ENCODE measurements at places on chromosomes 16 and 17. TPM values are rescaled to one million over a fixed set of nuclear protein-coding genes. Genes with fewer than 3 reads are reported as not detected.
A peak's percentile ranks its signal among the peaks of the same experiment; 100 is the strongest.

- no peak for DNase-seq
These were observed 32.7 kb upstream of the LITAF start for GRCh38 chr16:11619327-11619851.

DNA sequence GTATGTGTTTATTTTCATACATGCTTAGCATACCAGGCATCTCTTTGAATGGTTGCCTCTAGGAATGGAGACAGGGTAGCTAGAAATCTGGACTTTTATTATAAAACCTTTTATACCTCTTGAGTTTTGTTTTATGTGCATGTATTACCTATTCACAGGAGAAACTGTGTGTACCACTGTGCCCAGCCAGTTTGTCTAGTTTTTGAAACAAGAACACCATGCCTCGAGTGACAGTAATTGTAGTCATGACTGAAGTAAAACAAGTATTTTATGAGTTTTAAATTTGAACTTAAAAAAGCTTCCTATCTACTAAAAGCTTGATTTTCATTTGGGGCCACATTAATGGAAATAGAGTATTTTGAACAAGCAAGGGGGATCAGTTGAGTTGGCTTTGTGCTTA, 57.4 kb downstream of the SNTB2 start:
- DNase-seq: no peak

GRCh38 chr16:82748026-82748425, 121.3 kb downstream of the CDH13 start:
- no peak for DNase-seq

GRCh38 chr16:81185416-81185815, 53.1 kb upstream of the BCO1 start:
- DNase-seq: peak; percentile 35

DNA sequence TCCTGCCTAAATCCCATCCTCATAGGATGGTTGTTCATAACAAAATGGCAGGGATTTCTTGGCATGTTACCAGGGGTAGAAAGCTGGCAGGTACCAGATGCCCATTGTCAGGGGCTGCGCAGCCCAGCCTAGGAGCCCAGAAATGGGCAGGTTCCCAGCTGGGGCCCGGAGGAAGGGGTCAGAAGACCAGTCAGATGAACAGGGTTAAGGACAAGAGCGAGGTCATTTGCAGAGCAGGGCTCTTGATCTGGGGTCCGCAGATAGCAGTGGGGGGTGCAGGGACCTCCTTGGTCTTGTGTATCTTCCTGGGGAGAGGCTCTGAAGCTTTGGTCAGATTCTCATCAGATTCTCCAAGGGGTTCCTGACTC, 52.3 kb upstream of the CDC42EP4 start:
- DNase-seq: no peak

DNA sequence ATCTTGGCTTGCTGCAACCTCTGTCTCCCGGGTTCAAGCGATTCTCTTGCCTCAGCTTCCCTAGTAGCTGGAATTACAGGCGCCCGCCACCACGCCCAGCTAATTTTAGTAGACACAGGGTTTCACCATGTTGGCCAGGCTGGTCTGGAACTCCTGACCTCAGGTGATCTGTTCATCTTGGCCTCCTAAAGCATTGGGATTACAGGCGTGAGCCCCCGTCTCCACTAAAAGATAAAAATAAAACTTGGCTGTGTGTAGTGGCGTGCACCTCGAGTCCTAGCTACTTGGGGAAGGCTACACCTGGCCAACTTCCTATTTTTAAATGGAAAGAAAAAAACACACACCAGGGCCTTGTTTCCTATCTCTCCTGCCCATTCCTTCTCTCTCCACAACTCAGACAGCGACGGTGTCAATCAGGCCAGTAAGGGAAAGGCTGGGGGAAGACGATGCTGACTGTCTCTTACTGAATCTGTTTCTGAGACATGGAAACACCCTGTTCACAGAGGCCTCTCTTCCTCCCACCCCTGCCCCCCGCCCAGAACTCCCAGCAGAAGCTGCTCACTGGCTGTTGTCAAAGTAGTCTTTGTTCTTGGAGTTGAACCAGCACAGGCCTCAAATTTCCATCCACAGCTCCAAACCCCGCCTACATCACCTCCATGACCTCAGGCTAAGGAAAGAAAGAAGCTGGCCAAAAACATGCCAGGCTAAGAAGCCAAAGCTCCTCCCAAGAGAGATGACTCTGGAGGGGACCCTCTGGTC, 96.6 kb downstream of the NXN start:
- DNase-seq: no peak

- DNase-seq: no peak
These were observed 2.7 kb downstream of the ESRP2 start for GRCh38 chr16:68233085-68233834.

DNA sequence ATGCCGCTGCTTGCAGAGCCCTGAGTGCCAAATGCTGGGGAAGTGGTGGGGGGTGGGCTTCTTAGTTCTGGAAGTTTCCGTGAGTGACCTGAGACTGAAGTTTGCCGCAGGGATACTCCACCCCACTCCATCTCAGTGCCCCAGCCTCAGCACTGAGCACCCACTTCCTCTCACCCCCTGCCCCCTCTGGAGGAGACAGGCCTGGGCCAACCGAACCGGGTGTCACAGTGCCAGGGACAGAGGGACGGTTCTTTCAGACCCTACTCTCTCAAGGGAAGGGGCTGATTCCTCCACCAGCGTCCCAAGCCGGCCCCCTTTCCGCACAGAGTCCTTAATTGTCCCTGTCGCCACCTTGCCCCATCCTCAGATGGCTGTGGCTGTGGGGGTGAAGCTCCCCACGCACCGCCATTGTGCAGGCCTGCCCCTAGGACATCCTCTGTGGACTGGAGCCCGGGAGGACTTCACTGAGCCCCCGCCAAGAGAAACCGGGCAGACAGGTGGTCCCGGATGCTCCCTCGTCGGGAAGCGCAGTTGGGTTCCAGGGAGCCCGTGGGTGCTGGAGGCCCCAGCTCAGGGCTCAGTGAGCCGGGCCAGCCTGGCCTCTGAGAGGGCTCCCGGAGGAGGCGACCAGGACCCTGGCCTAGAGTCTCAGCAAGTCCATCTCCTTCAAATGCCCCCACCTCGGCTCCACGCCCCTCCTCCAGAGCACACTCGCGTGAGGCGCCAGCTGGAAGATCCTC, 1.6 kb upstream of the KREMEN2 start:
- DNase-seq: no peak

DNA sequence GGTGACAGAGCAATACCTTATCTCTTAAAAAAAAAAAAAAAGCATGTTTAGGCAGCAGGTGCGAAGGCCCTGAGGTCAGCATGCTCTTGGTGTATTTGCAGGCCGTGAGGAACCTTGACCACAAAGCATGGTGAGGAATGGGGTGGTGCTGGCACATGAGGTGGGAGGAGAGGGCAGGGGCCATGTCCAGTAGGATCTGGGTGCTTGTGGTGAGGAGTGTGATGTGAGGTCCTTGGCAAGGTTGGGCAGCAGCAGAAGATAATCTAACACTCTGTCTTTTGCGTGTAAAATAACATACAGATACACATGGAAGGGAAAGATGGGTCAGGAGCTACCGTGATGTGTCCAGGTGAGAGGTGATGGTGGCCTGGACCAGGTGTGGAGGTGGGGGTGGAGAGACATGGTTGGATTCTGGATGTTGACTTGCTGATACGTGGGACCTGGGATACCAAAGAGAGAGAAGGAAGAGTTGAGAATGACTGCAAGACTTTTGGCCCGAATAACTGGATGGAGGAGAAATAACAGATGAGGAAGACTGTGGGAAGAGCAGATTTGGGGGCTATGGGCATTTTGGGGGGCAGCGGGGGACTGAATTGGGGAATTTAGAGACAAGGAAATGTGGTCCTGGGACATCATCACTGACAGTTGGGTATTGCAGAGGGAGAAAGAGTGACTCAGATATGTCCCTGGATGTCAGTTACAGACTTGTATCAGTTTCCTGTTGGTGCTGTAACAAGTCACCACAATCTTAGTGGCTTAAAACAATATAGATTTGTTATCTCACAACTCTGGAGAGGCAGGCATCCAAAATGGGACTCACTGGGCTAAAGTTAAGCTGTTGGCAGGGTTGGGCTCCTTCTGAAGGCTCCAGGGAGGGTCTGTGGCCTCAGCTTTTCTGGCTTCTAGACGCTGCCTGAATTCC, 274.9 kb downstream of the HAPSTR1 start:
- DNase-seq: no peak

DNA sequence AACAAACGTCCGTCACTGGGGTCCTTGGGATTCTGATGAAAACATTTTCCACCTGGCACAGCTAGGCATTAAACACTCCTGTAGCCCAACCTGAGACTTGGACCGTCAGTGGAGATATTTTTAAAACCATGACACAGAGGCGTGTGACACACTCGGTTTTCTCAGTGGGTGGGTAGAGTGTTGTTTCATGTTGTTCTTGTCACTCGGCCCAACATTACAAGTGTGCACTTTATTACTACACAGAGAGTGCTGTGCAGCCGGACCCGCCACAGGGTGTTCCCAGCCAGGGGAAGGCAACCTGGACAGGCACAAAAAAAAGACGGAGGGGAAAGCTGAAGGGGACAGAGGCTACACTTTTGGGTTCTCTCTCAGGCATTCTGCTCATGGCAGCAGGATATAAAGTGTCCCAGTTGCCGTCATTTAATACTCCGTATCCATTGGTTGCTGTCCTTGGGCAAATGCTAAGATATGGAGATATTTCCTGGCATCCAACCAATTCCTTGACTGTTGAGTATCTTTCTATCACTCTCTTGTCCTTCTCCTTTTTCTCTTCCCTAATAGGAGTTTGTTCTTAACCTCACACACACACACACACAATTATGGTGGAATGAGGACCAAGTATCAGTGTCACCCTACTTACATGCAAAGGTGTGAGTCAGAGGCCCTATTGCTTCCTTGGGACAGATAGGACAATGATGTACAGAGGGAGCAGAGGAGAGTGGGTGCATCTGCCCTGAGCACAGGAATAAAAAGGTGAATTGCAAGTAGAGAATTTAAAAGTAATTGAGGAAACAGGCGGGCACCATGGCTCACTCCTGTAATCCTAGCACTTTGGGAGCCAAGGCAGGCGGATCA, 154.1 kb upstream of the SOX9 start:
- DNase-seq: no peak

- no peak for DNase-seq
These were observed 42.6 kb downstream of the CYTH1 start for GRCh38 chr17:78739331-78739931.

- DNase-seq: no peak
These were observed 168.5 kb downstream of the XYLT1 start for GRCh38 chr16:17302214-17302613.

- DNase-seq: no peak
These were observed 629.0 kb upstream of the CDH8 start for GRCh38 chr16:62665269-62665668.

- DNase-seq: no peak
These were observed 24.2 kb downstream of the NSMCE1 start for GRCh38 chr16:27244363-27244755.

DNA sequence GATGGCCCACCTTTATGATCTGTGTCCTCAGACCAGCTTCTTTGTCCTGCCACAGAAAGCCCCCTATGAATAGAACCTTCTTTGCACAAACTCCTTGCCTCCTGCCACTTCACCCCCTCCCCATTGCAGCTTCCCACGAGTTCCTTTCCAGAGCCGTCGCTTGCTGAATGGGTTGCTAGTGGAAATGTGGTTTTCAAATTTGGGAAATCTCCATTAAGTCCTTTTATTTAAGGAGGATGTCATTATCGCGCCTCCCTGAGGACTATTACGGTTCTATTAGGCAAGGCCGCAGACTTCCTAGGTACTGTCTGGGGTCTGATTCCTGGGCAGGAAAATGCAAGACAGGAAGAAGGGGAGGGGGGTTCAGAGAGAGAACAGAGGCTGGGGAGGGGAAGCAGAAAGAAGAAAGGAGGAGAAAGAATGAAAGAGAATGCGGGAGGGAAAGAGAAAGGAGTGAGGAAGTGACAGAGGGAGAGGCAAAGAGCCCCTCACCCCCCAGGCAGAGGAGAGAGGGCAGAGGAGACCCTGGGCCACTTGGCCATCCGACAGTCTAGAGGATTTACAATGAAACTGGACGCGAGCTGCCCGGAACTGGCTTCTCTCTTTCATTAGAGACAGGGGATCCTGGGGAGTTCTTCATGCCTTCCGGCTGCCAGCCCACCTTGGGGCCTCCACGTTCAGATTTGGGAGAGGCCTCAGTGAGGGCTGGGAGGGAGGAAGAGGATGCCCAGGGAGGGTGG, 31.7 kb upstream of the ETV4 start:
- DNase-seq: peak; percentile 28

- no peak for DNase-seq
These were observed 95.6 kb downstream of the SALL1 start for GRCh38 chr16:51055434-51055833.

GRCh38 chr17:45942284-45942683, 47.9 kb downstream of the MAPT start:
- peak; percentile 65 for DNase-seq

GRCh38 chr16:11078812-11079459, 134.6 kb downstream of the CLEC16A start:
- no peak for DNase-seq

DNA sequence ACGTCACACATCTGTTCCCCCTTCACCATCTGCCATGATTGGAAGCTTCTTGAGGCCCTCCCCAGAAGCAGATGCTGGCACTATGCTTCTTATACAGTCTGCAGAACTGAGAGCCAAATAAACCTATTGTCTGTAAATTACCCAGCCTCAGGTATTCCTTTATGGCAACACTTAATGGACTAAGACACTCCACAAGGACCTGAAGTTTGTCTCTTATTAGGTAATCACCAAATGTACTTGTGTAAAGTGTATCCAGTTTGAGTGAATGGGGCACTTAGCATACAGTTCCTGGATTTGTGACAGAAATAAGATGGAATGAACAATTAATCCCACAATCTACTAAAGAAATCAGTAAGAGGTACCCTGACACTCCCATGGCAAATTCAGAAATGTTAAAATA, 105.3 kb downstream of the SLC39A11 start:
- DNase-seq: no peak

- DNase-seq: no peak
These were observed 20.1 kb upstream of the ALDH3A1 start for GRCh38 chr17:19768046-19768782.

DNA sequence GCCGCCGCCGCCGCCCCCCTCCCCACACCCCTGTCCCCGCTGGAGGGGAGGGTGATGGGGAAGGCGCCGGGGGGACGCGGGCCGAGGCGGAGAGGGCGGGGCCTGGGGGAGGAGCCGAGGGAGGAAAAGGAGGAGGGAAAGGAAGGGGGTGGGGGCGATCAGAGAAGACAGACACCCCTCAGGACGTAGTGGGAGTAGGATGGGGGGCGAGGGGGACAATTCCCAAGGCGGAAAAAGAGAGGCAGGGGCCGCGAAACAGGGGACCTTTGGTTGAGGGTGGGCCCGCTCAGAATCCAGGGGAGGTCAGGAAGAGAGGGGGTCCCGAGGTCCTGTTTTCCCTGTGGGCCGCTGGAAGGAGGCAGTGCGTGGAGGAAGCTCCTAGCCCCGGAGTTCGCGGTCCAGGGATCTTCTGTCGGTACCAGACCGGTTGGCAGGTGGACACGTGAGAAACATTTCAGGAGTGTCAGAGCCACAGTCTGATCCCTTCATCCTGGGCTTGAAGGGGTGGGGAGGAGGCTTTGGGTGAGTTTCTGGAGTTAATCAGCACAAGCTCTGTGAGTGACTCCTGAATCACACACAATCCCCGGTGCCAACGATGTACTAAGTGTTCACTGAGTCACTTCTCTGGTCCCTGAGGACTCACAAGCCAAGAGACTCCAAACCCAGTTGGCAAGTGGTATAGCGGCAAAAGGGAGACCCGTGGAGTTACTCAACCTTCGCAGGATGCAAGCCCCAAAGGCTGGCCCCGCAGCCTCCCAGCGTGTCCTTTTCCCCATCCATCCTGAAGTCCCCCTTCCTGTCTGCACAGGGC, at the start of gene XYLT1:
TSS of gene XYLT1 (minus strand) at position 53 of the 811 bp plus-strand sequence. CDS start 164 bp downstream, outside the sequence.
- peak; percentile 76 for DNase-seq

Gene PROCA1
- total RNA-seq: 36.5 TPM

Gene TEX19
- total RNA-seq: not detected

Gene KRT12
- total RNA-seq: not detected

Gene PITPNM3
- total RNA-seq: 1.4 TPM

Gene NPIPB6
- total RNA-seq: 3.1 TPM

Measured in glutamatergic neuron (in vitro differentiated cells).